ENCODE measurements at places on chromosomes 4 and X.

DNA sequence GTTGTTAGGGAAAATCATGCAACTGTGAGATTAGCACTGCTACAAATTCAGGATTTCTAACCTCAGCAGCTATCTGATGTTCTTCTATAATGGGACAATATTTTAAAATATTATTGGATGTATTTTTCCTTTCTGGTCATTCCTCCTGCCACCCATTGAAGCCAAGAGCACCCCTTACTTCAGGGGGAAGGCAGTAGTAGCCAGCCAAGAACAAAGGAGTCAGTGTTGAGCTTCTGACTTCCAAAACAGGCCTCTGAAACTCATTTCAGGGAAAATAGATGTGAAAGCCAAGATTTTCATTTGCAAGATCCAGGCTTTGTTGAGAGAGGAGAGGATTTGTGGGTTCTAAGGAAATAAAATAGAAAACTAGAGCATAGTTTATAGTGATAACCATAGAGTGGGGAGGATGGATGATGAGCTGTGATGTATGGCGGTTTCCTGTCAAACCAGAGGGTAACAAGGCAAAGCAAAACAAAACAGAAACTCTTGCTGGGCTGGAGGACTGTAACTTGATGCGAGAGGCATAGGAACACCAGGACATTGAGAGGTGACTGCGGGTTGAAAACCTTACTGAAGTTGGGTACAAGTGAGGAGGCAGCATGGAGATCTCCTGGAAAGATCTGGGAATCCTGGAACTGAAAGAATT, 173.7 kb upstream of the LEF1 start:
- peak; percentile 55 for DNase-seq

- no peak for DNase-seq
Measured at GRCh38 chrX:18351784-18352183, 2.7 kb downstream of the SCML2 start.

GRCh38 chr4:80452768-80453167, 117.2 kb downstream of the CFAP299 start:
- DNase-seq = no peak

- DNase-seq = no peak
Measured at GRCh38 chrX:40552768-40553167, 28.0 kb upstream of the ATP6AP2 start.

DNA sequence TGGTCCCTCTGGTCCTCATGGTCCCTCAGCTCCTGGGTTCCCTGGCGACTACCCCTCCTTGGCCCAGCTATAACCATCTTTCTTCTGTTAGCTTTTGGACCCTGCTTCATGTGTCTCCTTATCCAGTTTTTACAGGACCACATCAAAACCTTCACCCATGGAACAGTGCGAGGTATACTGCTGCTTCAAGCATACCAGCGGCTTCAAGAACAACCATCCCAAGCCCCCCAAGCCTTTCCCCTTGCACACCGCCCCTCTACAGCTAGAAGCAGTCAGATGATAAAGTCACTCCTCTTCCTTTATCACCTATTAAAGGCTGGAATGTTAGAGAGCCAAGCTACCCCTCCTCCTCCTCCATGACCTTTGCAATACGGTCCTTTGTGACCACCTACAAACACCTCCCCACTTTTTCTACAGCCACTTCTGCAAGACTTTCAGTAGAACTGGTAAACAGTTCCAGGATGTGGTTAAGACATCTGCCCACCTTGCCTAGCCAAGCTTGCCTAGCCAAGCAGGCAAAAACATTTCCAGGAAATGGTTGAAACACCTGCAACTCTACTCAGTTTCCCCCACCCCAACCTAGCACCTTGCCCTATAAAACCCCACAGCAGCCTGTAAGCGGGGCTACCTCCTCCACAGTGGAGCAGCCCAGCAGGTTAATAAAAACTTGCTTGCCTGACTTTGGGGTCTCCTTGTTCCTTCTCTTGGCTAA, 125.7 kb downstream of the ZC4H2 start:
- DNase-seq = peak; percentile 33

GRCh38 chr4:40607221-40607620, 22.4 kb downstream of the RBM47 start:
- DNase-seq = no peak

- no peak for DNase-seq
Measured at GRCh38 chr4:2193326-2193725, 48.6 kb downstream of the HAUS3 start.
